Right kidney (tissue), 9 donors: ENCODE measurements at places on chromosomes 6 and 20.

DNA sequence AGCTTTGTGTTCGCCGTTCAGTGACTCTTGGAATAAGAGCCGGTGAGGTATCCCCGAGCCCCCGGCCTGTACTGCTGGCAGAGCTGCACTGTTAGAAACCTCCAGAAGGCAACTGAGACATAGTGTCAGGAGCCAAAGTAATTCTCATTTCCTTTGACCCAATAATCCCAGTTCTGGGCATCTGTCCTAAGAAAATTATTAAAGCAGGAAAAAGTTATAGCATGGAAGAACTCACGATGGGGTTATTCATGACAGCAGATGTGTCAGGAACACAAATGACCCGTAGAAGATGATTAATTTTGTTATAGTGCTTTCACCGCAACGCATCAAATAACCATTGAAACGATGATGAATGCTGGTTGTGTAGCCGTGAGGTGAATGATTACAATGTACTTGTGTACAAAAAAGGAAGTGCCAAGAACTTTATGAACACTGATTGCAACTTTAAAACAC, 20.3 kb downstream of the CYP21A2 start:
- DNase-seq: no peak

DNA sequence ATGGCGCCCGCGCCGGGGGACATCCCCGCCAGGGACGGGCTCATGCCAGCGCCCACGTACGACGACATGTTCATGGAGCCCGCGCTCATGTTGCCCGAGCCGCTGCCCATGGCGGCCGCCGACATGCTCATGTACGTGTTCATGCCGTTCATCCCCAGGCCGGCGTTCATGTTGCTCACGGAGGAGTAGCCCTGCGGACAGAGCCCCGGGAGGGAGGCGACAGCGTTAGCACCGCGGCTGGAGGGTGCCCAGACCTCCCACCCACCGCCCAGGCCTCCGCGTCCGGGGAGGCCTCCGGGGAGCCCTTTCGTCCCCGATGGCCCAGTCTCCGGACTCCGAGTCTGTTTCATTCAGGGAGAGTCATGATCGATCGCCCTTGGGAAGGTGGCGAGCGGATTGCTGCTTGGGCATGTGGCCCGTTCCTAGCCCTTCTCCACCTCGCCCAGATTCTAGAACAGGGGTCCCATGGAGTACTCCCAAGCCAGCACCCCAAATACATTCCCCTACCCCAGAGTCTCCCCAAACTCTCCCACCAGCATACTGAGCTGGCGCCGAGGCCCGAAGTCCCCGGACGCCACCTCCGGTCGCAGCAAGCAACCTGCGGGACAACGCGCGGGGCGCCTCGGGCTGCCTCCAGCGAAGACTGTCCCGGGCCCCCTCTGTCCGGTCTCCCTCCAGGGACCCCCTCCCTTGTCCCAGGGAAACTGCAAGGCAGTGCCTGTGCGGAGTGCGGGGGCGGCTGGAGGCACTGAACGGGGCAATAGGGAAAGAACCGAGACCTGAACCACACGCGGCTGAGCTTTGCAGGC, 1.2 kb downstream of the FOXA2 start:
- peak; percentile 67 for DNase-seq

- no peak for DNase-seq
Observed at GRCh38 chr6:139973669-139974344, 599.4 kb upstream of the CITED2 start.

GRCh38 chr6:105934708-105935107, 151.4 kb upstream of the PRDM1 start:
- DNase-seq: no peak

DNA sequence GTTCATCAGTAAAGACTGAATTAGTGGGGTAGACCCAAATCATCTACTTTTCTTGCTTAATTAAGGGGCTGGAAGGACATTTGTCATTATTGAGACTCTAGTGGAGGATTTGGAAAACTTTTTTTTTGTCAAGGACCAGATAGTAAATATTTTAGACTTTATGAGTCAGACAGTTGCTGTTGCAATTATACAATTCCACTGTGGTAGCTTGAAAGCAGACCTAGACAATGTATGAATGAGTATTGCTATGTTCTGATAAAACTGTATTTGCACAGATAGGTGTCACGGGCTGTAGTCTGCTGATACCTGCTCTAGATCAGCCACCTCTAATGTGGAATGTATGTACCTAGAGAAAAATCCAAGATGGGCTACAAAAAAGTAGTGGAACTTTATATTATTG, 175.0 kb downstream of the CARMIL1 start:
- no peak for DNase-seq

DNA sequence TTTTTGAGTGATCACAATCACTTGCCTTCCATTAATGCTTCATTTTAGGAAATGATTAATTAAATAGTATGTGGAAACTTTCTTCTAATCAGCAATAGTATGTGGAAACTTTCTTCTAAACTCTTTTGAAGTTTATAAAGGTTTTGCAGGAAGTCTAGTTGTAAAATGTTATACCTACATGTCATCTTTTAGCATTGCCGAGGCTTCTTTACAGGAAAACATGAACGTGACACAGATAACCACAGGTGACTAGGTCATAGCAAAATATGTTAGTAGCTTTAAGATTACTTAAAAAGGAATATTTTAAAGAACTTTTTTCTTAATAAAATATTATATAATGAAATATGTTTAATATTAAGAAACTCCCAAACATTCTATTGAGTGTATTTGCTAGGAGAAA, 56.8 kb downstream of the SMAP1 start:
- DNase-seq: no peak

GRCh38 chr6:105886814-105887544, 199.2 kb upstream of the PRDM1 start:
- DNase-seq: no peak

GRCh38 chr6:68777956-68778355, 142.9 kb downstream of the ADGRB3 start:
- no peak for DNase-seq

GRCh38 chr6:88662163-88662580, 301.2 kb downstream of the RNGTT start:
- no peak for DNase-seq

DNA sequence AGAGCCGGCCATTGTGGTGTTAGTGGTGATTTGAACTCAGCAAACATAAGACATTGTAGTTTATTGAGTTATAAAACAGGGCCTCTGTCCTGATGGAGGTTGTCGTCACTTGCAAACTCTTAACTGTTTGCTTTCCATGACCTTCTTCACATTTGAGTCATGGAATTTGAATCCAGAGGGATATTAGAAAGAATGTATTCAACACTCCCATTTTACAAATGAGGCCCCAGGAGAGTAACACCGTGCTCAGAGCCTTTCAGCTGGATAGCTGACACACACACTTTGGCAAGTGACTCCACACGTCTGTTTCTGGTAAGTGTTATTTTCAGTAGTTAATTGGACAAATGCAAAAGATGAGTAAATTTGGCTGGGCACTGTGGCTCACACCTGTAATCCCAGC, 72.4 kb upstream of the XRN2 start:
- DNase-seq: no peak

DNA sequence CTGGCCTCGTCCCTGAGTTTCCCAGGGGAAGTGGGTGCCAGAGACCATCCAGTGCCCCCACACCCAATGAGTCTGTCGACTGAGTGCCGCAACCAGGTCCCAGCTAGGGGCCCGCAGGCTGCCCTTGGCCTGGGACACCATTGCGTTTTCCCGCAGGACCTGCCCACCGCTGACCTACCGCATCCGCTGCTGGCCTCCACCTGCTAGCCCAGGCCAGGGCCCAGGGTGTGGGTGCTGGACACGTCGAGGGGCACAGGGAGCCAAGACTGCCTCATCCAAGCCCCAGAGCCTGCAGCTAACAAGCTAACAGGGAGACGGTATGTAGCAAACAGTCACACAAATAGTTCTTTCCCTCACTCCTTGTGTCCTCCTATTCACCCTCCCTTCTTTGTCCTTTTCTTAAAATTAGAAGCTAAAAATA, 97.7 kb downstream of the TMEM242 start:
- DNase-seq: no peak

DNA sequence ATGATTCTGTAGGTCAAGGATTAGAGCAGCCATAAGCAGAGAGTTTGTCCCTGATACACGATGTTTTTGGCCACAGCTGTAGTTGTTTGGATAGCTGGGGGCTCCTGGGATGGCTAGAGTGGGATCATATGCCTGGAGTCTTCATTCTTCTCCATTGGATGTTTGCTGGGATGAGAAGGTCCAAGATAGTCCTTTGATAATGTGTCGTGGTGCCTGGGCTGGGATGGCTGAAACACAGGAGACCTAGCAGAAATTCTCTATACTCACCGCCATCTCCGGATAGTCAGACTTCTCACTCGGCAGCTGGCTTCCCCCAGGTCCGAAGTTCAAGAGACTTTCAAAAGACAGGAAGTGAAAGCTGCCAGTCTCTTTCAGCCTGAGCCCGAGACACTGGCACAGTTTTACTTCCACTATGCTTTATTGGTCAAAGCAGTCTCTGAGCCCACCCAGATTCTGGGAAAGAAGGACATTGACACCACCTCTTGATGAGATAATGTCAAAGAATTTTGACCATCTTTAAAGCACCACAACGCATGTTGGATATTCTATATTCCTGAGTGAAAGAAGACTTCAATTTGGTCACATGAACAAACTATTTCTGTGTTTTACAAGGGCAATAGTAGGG, 16.0 kb downstream of the MARCKS start:
- DNase-seq: no peak

DNA sequence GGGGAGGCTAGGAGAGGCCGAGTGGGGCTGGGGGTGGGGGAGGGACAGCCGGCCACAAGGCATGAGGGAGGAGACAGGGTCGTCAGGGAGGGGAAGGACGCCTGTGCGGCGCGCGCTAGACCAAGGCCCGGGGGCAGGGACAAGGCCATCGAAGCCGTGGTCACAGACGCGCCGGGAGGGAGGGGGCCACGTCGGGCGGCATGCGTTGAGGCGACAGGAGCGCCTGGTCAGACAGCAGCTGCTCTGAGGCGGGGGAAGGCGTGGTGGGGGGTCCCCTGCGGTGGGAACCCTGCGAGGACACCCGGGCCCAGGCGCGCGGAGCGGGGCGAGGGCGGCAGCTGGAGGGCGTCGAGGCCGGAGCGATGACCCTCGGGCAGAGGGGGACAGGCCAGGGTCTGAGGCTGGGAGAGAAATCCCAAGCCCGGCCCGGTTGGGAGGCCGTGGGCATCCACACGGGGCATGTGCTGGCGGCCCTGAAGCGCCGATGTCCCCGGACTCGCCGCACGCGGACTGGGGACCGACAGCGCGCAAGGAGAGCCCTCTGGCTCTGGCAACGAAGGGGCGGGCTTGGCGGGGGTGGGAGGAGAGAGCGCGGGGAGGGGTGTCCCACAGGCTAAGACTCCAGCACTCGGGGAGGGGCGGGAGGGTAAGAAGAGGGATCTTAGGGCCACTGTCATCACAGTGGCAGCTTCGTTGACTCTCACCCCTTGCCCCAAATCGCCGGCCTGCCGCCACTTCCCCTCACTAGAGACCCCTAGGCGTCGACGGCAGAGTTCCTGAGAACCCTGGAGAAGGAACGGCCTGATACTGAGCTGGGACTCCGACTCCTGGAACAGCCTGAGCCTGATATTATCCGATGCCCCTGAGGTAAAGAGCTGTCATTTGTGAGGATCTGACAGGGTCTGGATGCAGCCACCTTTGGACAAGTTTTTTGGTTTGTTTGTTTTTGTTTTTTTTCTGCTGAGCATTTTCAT, 5.0 kb downstream of the TMEM239 start:
- peak; percentile 67 for DNase-seq

GRCh38 chr6:148535976-148536375, 193.3 kb downstream of the SASH1 start:
- DNase-seq: no peak

DNA sequence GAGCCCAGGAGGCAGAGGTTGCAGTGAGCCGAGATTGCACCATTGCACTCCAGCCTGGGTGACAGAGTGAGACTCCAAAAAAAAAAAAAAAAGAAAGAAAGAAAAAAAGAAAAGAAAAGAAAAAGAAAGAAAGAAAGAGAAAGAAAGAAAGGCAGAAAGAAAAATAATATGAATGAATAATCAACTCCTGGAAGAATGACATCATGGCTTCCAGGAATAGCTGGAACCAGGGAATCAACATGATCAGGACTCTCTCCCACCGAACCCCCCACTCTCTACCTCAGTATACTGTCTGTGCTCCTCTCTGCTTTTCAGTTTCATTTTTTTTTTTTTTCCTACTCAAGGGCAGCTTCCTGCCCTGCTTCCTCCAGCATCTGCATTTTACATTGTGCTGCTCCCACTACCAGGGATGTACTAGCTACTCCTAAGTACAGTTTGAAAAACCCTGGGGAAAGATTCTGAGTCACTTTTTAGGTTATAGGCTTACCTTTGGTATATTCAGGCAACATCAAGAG, 19.7 kb upstream of the MTCL3 start:
- DNase-seq: no peak

DNA sequence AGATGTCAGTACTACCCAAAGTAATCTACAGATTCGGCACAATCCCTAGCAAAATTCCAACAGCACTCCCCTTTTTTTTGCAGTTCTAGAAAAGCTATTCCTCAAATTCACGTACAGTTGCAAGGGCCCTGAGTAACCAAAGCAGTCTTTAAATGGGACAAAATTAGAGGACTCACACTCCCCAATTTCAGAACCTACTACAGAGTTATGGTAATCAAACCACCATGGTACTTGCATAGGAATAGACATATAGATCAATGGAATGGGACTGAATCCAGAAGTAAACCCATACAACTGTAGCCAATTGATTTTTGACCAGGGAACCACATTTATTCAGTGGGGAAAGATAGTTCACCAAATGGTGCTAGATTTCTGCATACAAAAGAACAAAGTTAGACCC, 350.8 kb downstream of the CDKAL1 start:
- no peak for DNase-seq

GRCh38 chr20:36975099-36975818, 23.8 kb upstream of the SAMHD1 start:
- DNase-seq: no peak

DNA sequence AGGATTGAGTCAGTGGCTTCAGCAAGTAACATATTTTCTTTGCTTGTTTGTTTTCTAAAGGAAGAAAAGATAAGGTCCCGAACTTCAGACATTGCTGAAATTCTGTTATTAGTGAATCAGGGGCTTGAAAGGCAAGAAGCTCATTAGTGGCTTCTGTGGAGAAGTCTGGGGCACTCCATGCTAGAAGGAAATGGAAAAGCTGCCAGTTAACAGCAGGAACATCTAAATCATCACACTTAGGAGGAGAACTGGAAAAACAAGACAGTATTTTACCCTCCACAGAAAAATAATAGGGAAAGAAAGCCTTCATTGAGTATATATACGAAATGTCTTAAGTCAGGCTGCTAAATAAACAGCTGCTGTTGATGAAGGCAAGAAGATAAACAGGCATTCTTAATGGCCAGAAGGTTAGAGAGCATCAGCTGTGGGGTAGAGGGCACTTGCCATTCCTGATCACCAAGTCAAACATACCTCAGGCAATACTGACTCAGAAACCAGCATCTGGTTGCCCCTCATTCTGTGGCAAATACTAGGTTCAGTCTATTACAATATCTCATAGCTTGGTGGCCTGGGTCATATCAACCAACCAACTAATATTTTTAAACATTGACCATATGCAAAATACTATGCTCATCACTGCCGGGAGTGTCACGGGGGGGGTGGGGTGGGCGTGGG, 143.2 kb upstream of the TENT5A start:
- DNase-seq: no peak

DNA sequence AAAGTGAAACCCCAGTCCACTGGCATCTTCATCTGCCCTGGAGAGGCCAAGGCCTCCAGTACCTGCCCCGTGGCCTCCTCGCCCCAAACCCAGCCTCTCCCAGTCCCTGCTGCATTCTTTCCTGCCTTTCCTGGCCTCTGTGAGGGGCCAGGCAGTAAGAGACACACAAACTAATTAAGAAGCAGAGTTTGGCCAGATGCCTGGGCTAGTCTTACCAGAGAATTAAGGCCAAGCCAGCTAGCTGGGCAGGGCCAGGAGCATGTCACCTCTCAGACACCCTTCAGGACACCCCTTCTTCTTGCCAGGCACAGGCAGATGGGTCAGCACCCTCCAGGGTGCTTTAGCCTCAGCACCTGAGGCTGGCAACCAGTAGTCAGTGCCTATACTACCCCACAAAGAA, 2.4 kb downstream of the MDGA1 start:
- DNase-seq: no peak
